ENCODE measurements at places on chromosomes 11 and 22.

DNA sequence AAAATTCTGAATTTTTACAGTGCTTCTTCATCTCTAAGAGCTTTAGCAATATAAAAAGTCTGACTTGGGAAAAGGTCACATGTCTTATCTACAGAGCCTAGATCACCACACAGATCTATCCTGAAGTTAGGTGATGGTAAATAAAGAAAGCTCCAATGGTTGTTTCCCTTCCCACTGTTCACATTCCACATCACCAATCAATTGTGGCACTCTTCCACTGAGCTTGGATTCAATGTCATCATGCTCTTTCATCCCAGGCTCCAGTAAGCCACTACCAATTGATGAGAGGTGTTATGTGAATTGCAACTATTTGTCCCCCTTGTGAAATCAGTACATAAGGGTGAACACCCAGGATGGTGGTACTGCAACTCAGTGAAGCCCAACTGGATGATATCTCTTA, 47.8 kb downstream of the ALG9 start:
- no peak for DNase-seq

DNA sequence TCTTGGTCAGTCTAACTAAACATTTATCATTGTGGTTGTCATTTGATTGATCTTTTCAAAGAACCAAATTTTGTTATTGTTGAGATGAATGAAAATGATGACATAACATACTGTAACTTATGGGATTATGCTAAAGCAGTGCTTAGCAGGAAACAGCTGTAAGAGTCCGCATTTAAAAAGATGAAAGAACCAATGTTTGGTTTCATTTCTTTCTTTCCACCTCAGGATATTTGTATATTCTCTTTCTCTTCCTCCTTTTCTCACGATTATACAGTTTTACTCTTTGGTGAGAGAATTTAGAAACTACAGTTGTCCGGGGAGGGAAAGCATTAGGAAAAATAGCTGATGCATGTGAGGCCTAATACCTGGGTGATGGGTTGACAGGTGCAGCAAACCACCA, 23.1 kb downstream of the PIH1D2 start:
- no peak for DNase-seq

DNA sequence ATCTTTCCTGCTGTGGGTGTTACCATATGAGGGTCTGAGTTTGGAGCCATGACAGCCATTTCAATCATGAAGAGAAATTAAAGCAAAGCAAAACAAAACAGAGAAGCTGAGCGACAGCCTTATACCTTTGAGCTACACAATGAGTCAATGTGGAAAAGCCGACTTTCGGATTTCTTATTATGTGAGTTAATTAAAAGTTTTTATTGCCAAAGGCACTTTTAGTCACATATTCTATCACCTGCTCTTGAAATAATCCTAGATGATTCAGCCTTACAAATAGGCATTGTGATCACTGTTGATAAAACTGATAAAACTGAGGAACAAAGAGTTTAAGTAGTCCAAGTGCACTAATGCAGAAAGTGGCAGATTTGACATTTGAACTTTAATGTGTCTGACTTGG, 381.9 kb upstream of the TENM4 start:
- no peak for DNase-seq

- DNase-seq, result no peak
Measured at GRCh38 chr22:23714596-23715578, 24.1 kb downstream of the RGL4 start.

DNA sequence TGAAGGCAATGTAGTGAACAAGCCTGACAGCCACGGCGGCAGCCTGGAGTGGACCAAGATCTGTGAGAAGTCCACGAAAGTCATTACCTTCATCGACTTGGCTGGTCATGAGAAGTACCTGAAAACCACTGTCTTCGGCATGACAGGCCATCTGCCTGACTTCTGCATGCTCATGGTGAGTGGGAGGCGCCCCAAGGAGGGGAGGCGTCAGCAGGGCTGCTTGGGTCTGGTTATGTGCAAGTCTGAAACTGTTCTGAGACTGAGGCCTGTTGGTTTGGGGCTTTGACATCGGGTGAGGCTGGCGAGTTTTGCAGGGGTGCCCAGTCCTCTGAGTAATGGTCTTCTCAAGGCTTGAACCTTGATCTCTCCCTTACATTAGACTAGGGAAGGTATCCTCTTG, 11.1 kb downstream of the GTPBP1 start:
- no peak for DNase-seq

GRCh38 chr11:35992548-35992947, 48.7 kb downstream of the LDLRAD3 start:
- no peak for DNase-seq

GRCh38 chr11:13348305-13348704, 70.7 kb downstream of the BMAL1 start:
- DNase-seq, result no peak

- no peak for DNase-seq
Measured at GRCh38 chr22:37669586-37669985, 5.8 kb upstream of the LGALS1 start.

- no peak for DNase-seq
Measured at GRCh38 chr11:2796508-2797113, 89.0 kb downstream of the CDKN1C start.

- no peak for DNase-seq
Measured at GRCh38 chr22:39303358-39303757, 16.1 kb downstream of the RPL3 start.

GRCh38 chr22:21098099-21098671, 52.4 kb downstream of the LRRC74B start:
- DNase-seq, result no peak

DNA sequence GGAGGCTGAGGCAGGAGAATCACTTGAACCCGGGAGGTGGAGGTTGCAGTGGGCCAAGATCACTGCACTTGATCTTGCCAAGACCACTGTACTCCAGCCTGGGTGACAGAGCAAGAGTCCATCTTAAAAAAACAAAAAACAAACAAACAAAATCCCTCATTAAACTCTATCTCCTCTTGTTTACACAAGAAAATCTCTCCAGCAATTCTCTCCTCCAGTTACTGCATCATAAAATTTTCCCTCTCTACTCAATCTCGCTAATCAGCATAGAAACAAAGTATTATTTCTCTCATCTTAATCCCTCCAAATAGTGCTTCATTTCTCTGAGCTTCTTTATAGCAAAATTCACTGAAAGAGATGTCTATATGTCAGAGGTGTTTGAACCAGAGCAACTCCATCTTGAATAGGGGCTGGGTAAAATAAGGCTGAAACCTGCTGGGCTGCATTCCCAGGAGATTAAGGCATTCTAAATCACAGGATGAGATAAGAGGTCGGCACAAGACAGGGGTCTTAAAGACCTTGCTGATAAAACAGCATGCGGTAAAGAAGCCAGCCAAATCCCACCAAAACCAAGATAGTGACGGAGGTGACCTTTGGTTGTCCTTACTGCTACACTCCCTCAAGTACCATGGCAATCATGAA, 19.8 kb downstream of the MTMR2 start:
- DNase-seq, result no peak

GRCh38 chr11:1728931-1729691, 21.3 kb downstream of the IFITM10 start:
- no peak for DNase-seq

- DNase-seq, result no peak
Measured at GRCh38 chr22:44994399-44995104, 15.3 kb downstream of the PHF21B start.

- no peak for DNase-seq
Measured at GRCh38 chr22:47054231-47055072, 292.0 kb downstream of the TBC1D22A start.

DNA sequence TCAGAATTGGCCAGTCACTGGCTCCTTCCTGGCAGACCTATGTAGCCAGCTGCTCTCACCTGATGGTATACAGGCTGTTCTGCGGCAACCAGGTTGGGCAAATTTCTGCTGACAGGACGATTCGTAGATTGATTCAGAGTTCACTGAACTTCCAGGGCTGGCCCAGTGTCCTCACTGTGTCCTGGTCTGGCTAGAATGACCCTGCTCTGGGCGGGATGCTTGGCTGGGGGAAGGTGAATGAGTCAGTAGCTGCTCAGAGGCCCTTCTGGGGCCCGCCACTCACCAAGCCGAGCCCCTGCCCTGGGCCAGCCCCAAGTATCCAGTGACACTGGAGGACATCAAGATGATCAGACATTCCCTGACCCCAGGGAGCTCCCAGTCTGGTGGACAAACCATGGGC, 62.9 kb upstream of the WNT11 start:
- DNase-seq, result no peak

DNA sequence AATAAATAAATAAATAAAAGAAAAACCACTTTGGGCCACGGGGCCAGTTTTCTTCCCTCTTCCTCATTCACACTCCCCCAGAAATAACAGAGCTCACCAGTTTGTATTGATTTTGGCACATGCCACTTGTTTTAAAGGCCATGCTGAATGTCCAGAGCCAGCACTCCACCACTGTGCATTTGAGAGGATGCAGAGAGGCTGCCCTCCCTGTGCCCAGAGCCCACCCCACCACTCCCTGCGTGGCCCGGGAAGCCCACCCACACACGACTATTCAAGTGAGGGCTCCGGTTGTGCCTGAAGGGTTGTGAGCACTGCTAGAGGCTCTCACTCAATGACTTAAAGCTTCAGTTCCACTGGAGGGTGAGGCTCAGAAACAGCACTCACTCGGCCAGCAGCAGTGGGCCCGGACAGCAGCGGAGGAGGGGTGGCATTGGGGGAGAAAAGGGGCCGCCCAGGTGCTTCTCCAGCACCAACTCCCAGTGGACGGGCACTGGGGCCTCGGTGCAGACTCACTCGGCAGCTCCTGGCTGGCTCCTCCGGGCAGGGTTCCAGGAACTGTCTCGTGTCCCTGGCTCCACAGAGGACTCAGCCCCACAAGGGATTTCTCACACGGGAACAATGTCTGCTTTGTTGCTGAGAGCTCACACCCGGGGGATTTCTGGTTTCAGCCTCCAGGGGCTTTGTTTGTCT, 112.7 kb downstream of the SHANK2 start:
- no peak for DNase-seq

DNA sequence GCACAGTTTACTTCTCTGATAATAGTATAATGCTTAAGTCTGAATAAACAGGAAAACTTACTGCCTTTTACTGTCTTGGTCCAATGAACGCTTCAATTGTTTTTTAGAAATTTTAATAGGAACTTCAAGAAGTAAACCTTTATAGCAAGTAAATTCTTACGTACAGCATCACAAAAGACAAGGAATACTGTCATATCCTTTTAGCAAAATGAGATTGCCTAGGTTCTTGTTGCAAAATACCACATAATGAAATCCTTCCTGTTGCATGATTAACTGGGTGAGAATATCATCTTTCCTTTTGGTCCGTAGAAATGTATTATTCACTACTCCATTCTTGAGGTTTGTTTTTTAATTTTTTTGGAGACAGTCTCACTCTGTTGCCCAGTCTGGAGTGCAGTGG, 22.3 kb upstream of the HIKESHI start:
- DNase-seq, result no peak

DNA sequence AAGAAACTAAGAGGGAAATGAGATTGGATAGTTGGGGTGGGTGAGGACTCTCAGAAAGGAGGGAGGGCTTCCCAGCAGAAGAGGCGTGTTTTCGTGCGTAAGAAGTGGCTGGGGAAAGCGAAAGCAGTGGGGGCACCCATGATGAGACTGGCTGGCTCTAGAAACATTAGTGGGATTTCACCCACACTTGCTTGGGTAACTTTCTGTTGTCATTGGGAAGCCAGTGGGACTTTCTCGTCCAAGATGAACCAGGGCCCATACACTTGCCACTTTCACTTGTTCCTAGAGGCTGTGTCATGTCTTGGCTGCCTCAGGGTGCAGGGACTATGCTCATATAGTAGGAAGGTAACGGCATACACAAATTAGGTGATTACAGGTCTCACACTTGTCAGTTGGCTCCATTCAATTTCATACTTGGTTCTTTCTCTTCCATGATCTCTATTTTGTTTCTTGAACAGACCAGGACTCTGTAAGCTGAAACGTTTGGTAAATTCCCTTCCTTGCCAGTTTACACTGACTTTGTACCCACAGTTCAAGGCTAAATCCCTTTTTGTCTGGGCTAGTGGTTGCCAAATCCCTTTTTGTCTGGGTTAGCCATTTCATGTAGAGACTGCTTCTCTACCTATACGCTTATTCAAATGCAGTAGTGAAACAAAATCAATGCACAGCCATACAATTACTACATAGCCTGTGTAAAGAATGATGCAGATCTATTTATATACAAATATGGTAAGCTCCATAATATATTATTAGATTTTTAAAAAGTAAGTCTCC, 42.0 kb upstream of the CXCR5 start:
- no peak for DNase-seq

- no peak for DNase-seq
Measured at GRCh38 chr11:57543593-57543992, 6.2 kb downstream of the SMTNL1 start.

- no peak for DNase-seq
Measured at GRCh38 chr11:72328366-72329224, 84.6 kb upstream of the PHOX2A start.

DNA sequence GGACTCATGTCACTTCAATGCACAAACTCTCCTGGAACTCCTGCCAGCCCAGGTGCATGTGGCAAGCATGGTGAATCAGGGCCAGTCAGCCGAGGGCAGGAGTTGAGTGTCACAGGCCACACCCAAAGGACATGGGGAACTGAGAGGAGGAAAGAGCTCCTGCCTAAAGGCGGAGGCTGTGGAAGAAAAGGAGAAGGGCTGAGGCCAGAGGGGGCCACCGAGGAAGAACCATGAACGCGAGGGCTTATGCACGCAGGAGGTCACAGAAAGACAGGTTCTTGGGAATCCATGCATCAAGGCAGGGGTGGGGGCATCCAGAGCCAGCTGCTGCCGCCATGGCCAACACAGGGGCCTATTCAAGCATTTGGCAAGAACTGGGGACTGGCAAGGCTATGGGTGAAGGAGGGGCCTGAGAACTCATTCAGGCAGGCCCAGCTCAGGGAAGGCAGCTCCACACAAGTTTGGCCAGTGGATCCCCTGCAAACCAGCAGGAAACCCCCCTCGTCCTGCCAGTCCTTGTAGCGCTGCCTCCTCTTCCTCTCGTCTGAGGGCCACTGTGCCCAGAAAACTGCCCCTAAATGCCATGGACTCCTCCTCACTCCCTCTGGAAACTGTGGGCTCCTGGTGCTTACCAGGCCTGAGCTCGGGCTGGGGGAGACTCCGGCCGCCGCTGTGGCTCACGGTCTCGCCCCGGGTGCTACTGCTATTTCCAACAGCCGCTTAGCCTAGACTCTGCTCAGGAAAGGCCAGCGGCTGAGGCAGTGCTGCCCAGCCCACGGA, 15.4 kb downstream of the PPM1F start:
- DNase-seq, result no peak

DNA sequence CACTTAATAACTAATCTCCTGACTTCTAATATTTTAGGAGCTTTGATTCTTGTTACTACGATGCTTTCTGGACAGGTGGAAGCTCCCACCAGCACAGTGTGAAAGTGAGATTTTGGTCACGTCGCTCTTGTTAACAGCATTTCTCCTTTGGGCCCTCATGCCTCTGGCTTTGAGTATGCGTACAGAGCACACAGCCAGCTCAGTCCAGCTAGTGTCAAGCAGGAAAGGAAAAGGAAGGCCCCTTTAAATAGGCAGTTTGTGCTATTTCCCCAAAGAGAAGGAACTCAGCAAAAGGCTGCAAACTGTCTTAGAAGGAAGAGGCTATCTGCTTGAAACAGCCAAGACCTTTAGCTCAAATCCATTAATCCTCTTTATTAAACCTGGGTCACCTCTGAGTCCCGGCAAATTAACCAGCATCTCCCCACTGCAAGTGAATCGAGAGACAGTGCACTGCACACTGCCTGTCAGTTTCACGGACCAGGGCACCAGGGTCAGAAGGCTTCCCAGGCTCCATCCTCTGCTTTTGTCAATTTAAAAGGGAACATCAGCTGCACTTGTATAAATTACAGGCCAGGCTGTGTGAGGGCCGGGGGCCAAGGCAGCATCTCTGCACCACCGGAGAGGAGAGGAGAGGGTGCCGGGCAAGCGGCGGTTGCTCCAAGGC, 34.7 kb downstream of the OPCML start:
- DNase-seq, result no peak

GRCh38 chr11:64850979-64851567, 6.6 kb upstream of the CDC42BPG start:
- no peak for DNase-seq

Data from stimulated activated CD4-positive, alpha-beta T cell treated with anti-CD3 and anti-CD28 coated beads, Interleukin-1b, Interleukin-23, amount 100 ng/mL, for 1 hour (primary cell).